ENCODE measurements at places on chromosomes 11 and 22. TPM values are rescaled to one million over a fixed set of nuclear protein-coding genes. Genes with fewer than 3 reads are reported as not detected.
A peak's percentile ranks its signal among the peaks of the same experiment; 100 is the strongest.

GRCh38 chr11:10325277-10326011 is 20.6 kb downstream of the ADM start:
- DNase-seq = peak; percentile 91

DNA sequence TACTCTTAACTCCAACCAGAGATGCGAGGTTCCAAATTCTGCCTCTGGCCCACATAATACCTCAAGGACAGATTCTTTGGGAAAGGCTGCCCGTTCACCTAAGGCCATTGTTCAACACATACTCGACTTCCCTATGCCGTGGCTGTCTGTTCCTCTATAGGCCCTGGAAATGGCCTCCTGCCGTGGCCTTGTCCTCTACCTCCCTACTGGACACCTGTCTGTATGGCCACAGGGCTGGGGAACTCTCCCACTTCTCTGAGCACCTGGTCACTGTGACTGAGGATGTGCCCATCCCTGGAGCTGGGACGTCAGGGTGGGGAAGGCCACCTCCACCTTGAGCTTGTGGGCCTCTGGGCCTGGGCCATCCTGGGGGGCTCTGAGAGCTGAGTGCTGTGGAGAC is 340.5 kb upstream of the B3GAT1 start:
- no peak for DNase-seq

DNA sequence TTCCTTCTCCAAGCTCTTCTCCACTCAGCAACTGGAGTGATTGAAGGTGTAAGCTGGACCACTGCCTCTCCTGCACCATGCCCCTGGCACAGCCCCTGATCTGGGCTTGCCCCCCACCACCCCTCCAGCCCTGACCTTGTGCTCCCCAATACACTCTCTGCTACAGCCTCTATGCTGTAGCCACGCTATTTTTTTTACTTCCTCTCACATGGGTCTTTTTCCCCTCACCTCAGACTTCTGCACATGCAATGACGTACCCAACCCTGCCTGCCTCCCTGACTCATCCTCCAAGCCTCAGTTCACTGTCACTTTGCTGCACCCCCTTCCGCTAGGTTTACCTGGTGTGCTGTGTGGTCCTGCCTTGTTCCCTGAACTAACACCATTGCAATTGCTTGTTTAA is 9.0 kb downstream of the CSNK2A3 start:
- DNase-seq = no peak

DNA sequence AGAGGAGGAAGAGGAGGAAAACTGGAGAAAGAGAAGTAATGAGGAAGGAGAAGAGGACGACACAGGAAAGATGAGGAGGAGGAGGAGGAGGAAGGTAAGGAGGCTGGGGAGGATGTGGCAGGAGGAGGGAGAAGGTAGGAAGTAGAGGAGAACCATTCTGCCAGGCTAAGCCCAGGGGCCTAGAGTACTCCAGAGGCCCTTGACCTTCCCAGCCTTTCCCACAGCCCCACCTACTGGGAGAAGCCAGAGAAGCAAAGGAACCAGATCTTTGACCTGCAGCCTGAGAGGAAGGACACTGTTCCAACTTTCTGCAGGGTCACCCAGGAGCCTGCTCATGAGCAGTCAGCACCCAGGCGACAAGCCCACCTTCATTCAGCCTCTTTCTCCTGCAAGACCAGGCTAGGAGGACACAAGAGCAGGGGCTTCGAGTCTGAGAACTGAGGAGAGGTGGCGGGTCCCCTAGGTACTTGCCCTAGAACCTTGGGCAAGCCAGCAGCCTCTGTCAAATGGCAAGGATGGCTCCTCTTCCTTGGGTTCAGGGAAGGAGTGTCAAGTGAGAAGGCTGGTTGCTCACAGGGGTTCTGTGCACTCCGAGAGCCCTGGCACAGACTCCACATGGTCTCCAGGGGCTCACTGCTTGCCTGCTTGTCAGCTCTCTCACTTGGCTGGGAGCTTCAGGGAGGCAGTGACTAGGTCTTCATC is 27.9 kb upstream of the OAF start:
- no peak for DNase-seq

- no peak for DNase-seq
These were observed 15.8 kb downstream of the MYEOV start for GRCh38 chr11:69309631-69310280.

The MMP12 gene
- not detected for total RNA-seq

The SELENOO gene
- total RNA-seq = 15.8 TPM
